Brain pericyte (primary cell): ENCODE measurements at places on chromosomes 11 and 22.
A peak's percentile ranks its signal among the peaks of the same experiment; 100 is the strongest.

DNA sequence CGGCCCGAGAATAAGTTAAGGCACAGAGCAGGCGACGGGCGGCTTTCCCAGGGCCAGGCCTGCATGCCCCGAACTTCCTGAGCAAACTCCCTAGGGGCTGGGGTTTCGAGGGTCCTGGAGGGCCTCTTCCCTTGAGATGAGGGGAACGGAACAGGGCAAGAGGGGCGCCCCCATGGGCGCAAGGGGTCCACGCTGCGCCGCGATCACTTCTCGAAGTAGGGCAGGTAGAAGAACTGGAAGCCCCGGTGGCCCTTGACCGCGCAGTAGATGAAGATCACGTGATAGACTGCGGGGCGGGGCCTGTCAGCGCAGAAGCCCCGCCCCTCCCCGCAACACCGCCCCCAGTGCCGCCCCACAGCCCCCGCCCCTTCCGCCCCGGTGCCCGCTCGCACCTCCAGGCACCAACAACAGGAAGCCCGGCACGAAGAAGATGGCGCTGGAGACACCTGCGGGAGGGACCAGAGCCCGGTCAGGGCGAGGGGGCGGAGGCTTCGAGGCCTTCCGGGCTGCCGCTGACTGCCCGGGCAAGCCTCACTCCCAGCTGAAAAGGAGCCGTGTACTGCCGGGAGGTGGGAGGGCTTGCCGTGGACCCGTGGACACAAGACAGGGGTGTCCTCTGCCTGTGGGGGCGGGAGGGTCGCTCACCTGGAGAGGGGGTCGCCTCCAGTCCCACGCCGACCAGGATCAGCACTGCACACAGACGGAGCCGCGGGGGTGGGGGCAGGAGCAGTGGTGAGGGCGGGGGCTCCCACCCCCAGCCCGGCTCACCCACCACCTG is 4.5 kb downstream of the TMEM134 start:
- DNase-seq = no peak

DNA sequence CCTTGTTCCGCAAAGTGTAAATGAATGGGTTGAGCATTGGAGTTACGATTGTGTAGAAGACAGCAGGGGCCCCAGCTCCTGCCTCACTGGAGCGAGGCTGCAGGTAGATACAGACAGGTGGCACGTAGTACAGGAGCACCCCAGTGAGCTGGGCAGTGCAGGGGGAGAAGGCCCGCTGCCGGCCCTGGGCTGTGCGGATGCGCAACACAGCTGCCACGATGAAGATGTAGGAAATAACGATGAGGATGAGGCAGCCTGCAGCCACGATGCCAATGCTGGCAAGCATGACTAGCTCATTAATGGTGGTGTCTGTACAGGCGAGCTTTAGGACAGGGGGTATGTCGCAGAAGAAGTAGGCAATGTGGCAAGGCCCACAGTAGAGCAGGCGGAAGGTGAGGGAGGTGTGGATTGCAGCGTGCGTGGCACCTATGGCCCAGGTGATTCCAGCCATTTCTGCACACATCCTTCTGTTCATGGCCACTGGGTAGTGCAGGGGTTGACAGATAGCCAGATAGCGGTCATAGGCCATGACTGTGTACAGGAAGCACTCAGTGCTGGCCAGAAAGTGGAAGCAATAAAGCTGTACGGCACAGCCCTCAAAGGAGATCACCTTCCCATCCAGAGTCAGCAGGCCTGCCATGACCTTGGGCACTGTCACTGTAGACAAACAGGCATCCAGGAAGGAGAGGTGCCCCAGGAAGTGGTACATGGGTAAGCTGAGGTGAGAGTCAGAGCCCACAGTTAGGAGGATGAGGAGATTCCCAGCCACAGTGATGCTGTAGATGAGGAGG is 616 bp downstream of the OR10S1 start:
- no peak for DNase-seq

- DNase-seq = no peak
Observed at GRCh38 chr11:45149483-45150056, 3.1 kb downstream of the PRDM11 start.

- DNase-seq = no peak
Observed at GRCh38 chr11:58659910-58660570, 37.6 kb downstream of the CNTF start.

GRCh38 chr11:404551-405264 is 10.1 kb downstream of the SIGIRR start:
- DNase-seq = no peak

- DNase-seq = no peak
Observed at GRCh38 chr11:29616611-29617010, 400.2 kb downstream of the KCNA4 start.

- no peak for DNase-seq
Observed at GRCh38 chr11:17381156-17381555, 7.3 kb downstream of the KCNJ11 start.

DNA sequence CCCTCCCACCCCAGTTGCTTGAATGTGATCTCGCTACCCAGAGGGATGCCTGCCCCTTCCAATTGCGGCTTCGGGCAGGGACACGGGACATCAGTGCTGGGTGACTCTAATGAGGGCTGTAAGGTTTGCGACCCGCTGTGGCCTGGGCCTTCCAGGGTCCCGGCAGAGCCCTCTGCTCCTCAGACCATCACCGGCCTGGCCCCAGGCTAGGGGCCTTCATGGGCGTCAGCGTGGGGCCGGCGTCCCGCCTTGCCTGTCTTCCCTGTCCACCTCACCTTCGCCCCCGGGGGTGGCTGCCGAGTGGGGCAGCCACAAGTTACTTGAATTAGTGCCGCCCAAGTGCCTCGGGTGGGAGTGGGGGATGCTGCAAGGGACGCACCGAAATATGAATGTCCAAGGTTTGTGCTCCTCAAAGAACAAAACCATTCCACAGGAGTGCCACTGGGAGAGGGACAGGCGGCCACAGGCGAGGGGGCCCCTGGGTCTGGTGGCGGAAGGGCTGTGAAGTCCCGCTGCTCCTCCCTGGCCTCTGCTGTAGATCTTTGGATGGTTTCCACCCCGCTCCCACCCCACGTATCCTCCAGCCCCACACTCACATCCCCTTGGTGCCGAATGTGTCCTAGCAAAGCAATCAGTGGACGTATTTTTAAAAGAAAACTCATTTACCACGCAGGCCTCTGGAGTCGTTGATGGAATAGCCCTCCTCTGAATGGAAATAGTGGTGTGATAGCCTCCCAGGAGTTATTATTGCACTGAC is 317.1 kb downstream of the NTM start:
- DNase-seq = no peak

- DNase-seq = no peak
Observed at GRCh38 chr11:116862951-116863350, 25.5 kb upstream of the APOA1 start.

GRCh38 chr11:33461369-33462125 is 204.4 kb downstream of the HIPK3 start:
- no peak for DNase-seq

GRCh38 chr22:38271927-38272372 is 860 bp downstream of the TMEM184B start:
- no peak for DNase-seq

- no peak for DNase-seq
Observed at GRCh38 chr11:16781936-16782919, 43.8 kb downstream of the C11orf58 start.

DNA sequence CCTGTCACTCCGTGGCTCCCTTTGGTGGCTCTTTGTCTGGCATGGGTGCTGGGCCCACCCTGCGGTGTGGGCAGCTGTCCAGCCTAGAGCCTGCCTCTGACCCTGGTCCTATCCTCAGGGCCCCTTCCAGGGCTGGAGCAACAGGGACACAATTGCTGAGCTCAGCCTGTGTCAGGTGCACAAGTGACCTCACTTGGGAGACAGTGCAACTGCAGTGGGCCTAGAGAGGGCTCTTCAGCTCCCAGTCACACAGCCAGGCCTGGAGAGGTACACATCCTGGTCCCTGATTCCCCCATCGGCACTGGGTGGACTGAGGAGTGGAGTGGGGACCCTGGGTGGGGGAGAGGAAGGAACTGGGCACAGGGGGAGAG is 43.9 kb downstream of the RTN4R start:
- no peak for DNase-seq

DNA sequence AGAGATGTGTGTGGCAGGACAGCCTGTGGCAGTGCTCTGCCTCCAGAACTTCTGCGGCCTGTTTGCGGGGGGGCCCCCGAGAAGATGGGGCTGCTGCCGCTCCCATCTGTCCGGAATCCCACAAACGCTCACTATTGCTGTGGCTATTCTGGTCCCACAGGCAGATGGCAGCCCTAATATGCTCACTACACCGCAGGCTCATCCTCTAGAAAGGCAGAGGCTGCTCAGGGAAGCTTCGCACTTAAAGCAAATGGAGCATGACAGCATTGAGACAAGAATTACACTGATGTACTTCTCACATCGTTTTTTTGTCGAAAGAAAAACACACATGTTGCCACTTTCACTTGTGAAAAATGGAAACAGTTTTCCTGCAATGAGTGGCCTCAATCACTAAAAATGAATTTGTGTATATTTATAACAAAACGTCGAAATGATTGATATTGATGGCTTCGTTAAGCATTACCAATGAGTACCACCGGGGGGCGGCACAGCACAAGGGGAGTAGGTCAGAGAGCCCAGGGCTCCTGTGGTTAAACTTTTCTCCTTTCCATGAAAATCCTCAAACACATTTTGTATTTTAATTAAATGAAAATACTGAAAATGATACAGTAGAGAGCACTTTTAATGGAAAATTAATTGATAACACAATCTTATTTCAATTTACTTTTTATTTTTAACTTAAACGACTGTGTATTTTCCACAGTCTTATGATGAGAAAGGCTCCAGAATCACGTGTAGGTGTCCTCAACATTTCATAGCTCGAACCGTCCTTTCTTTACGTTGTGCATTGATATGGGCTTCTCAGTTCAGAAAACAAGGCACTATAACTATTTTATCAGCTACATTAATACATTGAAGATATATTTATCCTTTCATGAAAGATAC is 69.1 kb downstream of the CTTN start:
- DNase-seq = no peak

GRCh38 chr11:18071098-18071705 is 25.1 kb upstream of the TPH1 start:
- DNase-seq = no peak

- peak; percentile 20 for DNase-seq
Observed at GRCh38 chr11:7098235-7098832, 9.5 kb downstream of the RBMXL2 start.

DNA sequence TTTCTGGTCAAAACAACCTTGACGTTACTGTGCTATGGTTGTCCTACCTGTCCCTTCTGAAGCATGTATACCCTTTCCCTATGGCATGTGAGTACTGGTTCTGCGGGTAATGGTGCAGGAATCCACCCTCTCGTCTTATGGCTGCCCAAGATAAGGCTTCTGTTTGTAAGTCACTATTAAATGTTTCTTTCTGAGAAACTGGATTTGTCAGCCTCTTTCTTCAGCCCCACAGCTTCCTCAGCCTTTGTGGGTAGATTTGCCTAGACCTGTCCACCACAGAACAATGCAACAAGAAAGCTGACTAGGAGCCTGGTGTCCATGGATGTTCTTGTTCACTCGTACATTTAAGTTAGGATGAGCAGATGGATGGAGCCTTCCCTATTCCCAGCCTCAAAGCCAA is 14.4 kb downstream of the MMP7 start:
- no peak for DNase-seq

DNA sequence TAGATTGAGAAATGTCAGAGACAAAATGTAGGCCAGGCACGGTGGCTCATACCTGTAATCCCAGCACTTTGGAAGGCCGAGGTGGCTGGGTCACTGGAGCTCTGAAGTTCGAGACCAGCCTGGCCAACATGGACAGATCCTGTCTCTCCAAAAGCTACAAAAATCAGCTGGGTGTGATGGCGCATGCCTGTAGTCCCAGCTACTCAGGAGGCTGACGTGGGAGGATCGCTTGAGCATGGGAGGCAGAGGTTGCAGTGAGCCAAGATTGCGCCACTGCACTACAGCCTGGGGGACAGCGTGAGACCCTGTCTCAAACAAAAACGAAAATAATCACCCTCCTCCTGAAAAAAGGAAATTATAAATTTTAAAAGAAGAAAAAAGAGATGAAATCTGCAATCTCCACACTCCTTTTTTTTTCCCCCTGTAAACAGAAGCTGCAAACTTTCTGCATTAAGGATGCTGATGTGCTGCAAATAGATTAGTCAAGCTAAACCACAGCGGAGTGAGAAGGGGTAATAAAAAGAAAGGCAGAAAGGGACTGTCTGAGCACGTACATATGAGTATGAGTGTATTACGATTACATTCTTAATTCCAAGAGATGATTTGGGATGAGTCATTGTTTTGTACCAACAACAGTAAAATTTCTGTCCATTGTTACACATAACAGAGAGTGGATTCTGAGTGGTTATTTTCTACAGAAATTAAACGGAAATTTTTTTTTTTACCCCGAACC is 87.3 kb downstream of the SIK3 start:
- DNase-seq = no peak
